ENCODE measurements at places on chromosomes 2 and 18.

- DNase-seq: no peak
Observed at GRCh38 chr2:81940266-81940955, 1635.9 kb upstream of the LRRTM1 start.

- no peak for DNase-seq
Observed at GRCh38 chr2:234279637-234280036, 217.2 kb downstream of the ARL4C start.

DNA sequence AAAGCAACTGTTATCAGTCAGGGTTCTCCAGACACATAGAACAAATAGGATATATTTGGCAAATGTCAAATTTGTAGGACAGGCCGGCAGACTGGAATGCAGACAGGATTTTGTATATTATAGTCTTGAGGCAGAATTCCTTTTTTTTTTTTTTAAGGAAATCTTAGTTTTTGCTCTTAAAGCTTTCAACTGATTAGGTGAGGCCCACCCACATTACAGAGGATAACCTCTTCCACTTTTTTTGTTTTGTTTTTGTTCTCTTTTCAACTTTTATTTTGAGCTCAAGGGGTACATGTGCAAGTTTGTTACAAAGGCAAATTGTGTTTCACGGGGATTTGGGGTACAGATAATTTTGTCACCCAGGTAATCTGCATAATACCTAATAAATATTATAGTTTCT is 350.2 kb upstream of the CHAC2 start:
- no peak for DNase-seq

DNA sequence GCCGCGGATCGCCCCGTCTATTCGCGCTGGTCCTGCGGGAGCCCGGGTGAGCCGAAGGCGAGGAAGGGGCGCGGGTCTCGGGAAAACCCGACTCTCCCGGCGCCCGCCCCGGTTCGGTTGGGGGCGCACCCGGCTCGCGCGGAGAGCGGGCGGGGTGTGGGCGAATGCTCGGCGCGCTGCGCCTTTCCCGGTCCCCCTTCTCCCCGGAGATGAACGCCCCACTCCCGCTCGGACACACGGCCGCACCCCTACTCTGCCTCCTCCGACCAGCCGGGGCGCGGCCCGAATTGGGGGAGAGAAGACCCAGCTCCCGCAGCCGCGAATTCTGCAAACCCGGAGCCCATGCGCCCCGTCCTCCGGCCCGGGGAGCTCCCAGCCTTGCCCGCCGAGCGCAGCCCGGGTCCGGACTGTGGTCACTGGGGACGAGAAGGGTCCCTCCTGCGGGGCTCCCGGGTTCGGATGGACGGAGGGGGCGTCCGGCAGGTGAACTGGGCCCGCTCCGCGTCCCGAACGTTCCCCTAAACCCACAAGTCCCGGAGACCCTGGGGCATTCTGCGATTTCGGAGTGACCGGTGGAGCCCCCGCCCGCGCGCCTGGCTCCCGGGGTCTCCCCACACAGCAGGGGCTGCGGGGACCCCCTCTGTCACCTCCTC is 734 bp downstream of the KCNG2 start:
- DNase-seq: no peak

GRCh38 chr2:207161247-207162123 is 4.3 kb downstream of the KLF7 start:
- no peak for DNase-seq

GRCh38 chr2:231663458-231664212 is 44.7 kb upstream of the PTMA start:
- no peak for DNase-seq

GRCh38 chr2:225468131-225468530 is 68.6 kb downstream of the NYAP2 start:
- no peak for DNase-seq

- no peak for DNase-seq
Observed at GRCh38 chr18:32298171-32298667, 108.4 kb downstream of the MEP1B start.

GRCh38 chr18:44938720-44939665 is 258.3 kb downstream of the SETBP1 start:
- no peak for DNase-seq

GRCh38 chr2:10497797-10498251 is 49.7 kb upstream of the ODC1 start:
- DNase-seq: peak; percentile 66

DNA sequence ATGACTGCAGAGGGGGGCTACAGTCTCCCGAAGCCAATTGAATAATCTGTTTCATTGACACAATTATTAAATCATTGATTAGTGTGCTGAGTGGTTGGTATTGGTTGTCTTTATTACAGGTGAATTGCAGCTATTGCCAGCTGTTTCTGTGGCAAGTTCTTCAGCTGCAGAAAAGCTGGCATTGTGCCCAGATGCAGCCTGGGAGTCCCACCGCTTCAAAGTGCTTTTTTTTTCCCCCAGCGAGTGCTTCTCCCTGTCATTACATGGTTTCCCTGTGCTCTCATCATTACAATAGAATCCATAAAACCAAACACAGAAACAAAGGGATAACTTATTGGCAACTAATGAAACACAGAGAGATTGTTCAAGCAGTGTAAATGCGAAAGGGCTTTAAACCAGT is 164.7 kb downstream of the GRB14 start:
- no peak for DNase-seq

DNA sequence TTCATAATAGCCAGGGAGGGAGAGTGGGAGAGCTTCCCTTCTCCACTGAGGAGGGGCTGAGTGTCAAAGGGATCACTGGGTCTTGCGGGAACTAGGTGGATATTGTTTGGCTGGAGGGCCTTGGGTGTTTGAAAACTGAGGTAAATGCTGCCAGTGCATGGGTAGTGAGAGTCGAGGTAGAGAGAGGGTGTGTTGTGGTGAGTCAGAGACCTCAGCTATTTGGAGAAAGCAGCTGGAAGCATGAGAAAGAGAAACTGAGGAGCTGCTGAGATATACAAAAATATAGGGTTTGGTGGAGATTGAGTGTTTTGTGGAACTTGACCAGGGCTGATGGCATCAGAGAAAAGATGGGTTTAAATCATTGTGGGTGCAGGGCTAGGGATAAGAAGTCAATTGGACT is 127.0 kb upstream of the CCDC195 start:
- no peak for DNase-seq

DNA sequence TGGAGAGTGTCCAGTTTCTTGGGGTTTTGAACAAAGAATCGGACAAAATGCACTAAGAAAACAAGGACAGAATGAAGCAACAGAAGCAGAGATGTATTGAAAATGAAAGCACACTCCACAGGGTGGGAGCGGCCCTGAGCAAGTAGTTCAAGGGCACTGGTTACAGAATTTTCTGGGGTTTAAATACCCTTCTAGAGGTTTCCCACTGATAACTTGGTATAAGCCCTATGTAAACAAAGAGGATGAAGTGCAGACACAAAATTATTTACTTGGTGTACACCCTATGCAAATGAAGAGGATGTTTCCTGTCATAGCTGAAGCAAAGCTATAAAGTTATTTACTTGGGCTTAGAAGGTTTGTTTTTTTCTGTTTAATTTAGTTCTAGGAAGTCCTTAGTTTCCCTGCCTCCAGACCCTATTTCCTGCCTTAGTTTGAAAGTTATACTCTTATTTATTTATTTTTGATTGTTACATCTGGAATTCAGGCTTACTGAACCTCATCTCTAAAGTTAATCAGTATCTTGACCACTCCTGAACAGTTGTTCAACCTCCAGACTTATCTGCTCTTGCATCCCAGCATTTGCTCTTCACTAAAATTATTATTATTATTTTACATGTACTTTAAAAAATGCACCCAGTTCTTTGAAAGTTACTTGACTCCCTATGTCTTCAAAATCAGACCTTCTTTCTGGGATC is 193.5 kb downstream of the SPP2 start:
- no peak for DNase-seq

DNA sequence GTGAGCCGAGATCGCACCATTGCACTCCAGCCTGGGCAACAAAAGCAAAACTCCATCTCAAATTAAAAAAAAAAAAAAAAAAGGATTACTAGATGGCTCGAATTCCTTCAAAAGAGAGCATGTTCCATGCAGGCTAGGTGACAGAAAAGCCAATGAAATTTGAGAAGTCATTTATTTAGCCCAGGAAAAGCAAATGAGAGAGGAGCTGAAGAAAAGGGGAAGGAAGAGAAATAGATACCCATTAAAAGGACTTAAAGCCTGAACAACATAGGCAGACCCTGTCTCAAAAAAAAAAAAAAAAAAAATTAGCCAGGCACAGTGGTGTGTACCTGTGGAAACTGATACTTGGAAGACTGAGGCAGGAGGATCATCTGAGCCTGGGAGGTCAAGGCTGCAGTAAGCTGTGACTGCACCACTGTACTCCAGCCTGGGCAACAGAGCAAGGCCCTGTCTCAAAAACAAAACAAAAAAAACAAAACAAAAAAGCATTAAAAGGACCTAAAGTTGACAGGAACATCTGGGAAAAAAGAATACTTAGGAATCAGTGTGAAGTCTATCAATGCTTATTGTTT is 11.1 kb downstream of the SEPTIN10 start:
- no peak for DNase-seq

DNA sequence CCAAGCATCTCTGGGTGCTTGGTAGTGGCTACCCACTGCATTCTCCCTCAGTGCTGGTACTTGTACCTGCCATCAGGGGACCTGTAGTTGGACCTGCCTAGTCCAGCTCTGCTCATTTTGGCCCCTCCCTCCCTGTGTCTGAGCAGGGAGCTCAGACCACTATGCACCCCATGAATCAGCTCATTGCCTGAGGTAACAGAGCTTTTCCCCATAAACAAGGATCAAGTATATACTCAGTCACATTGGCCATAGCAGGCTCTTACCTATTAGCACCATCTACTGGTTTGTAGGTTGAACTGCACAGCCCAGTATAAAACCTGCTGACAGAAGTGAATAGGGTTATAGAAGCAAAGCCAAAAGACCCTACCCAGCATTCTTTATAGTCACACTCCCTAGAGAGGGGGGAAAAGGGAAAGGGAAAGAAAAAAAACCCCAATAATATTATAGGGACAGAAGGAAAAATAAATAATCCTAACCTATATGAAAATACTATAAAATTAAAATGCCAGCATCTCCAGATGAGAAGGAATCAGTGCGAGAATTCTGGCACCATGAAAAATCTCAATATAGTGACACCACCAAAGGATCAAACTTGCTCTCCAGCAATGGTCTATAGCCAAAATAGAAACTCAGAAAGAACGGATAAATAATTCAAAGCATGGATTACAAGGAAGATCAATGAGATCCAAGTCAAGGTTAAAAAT is 6.9 kb upstream of the FLACC1 start:
- DNase-seq: no peak

DNA sequence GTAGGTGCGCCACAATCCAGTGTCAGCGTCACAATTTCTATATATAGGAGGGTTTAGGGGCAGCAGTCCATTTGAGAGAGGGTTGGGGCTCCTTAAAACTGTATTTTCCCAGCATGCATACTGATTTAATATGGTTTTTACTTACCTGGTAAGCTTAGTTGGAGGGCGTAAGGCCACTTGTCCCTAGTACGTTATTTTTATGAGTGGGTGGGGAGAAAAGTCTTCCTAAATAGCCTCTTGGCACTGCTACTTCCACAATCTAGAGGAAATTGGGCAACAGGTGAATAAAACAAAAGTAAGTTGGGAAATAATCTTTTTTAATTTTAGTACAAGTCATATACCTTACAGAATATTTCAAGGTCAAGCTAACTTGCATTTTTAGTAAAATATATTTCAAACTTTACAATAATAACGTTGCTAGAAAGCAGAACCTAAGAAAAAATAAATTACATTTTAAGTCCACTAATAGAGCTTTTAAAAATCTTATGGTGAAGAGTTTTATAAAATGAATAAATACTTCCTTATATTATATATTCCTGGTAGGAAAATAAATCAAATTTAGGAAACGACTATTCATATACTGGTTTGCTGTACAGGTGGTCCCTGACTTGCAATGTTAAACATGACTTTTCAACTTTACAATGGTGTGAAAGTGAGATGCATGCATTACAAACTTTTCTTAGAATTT is 20.9 kb downstream of the DHRS9 start:
- DNase-seq: no peak

- no peak for DNase-seq
Observed at GRCh38 chr2:39661826-39662225, 3.9 kb upstream of the TMEM178A start.

GRCh38 chr2:231563378-231563961 is 29.2 kb upstream of the TEX44 start:
- peak; percentile 64 for DNase-seq

GRCh38 chr2:30464544-30465170 is 17.6 kb downstream of the LCLAT1 start:
- no peak for DNase-seq

- no peak for DNase-seq
Observed at GRCh38 chr2:23478087-23478932, 93.3 kb downstream of the KLHL29 start.

DNA sequence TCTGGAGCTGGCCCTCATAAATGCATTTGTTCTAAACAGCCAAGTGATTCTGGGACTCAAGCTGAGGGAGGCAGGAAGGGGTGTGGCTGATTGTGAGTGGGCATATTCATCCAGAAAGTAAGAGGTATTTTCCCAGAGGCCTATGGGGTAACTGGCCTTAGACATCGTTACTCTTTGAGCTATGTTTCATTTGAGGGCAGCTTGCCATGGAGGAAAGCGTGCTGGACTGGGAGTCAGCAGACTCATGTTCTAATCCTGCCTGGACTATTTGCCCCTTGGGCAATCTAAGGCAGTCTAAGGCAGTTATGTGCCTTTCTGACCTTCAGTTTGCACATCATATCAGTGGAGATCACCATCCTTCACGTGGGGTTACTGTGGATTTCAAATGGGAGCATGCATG is 93.5 kb upstream of the SLC14A2 start:
- DNase-seq: no peak

GRCh38 chr2:24489465-24490180 is 1.4 kb upstream of the NCOA1 start:
- no peak for DNase-seq

DNA sequence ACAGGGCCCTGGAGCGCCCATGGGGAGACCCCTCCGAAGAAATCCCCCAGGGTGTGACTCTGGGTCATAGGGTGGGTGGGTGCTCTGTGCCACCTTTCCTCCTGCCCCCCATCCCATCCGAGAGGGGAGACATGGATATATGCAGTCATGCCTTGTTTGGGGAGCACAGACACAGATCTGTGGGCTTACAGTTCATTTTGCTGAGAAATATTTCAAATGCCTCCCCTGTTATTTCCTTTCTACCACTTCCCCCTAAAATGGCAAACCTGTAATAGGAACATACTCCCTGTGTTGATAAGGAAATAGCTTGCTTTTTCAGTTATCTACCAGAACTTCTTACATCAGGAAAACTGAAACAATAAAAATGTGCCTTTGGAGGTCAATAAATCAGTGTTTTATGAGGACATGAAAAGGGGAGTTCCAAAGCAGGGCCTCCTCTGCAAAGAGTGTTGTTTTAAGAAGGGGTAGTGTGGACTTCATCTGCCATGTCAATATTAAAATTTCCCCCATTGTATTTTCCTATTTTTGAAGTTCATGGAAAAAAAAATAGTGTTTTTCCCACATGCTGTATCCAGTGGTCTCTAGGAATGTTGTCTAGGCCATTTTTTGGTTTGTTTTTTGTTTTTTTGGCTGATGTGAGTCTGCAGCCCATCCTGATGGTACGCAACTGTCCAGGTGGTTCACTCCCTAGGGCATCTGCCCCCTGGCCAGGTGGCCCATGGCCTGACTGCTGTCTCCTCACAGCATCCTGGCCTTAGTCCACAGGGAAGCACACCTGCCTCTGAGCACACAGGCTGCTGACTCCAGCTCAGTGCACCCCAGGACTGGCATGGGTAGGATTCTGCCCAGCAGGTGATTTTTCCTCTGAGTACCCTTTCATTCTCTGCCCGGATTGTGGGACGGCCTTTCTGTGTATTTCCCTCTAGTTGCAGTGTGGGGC is 3.7 kb downstream of the TNFRSF11A start:
- DNase-seq: no peak
